Stimulated activated CD8-positive, alpha-beta memory T cell treated with anti-CD3 and anti-CD28 coated beads, Interleukin-4, amount 100 ng/mL, for 24 hours (primary cell): ENCODE measurements at places on chromosomes 16 and 17.

- DNase-seq, result no peak
These were observed 41.7 kb upstream of the JPH3 start for GRCh38 chr16:87560428-87561199.

DNA sequence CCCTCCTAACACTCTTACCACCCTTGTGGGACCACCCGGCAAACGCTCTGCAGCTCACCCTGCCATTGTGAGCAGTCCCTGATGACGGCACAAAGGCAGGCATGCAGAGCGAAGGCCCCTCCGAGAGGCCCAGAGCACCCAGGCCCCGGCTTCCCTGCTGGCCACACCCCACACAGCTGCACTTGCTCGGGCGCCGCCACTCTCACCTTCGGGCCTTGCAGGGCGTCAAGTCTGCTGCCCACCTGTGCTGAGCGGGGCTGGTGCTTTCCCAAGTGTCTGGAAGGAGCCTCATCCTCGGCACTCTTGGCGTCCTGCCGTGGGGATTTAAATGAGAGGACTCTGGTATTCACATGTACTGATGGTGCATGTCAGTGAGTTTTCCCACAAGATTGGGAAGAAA lies 30.3 kb upstream of the FASN start:
- DNase-seq, result no peak

GRCh38 chr17:68417317-68417716 lies 40.0 kb downstream of the WIPI1 start:
- no peak for DNase-seq

GRCh38 chr17:16817201-16817600 lies 127.2 kb downstream of the CCDC144A start:
- DNase-seq, result no peak
